ENCODE measurements at places on chromosomes 1 and 21.

DNA sequence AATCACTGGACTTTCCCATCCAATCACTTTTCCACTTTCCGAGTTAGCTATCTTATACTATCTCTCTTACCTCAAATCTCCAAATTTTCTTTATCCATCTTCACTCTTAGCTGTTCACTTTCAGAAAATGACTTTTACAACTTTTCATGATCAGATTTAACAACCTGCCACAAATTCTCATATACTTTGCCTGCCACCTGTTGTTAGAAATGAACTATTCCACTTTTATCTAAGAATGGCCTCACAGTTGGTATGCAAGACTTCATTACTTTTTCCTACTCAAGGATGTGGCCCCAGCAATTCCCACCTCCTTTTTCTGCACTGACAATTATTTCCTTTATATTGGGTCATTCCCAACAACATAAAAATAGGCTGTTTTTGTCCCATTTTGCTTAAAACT lies 93.6 kb upstream of the DEPDC1 start:
- no peak for DNase-seq

DNA sequence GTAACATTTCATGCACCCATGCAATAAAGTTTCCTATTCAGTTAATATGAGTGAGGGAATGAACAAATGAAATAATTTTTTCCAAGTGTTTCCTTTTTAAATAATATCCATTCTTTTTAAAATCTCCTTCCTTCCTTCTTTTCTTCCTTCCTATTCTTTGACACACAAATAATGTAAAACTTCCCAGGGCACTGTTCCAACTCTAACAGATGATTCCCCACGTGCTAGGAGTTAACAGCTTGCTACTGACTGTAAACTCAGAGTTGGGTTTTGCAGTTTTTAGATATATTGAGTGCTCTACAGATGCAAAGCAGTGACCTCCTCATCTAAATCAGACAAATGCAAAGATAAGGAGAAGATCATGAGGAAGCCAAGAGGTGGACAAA lies 54.0 kb upstream of the POU2F1 start:
- no peak for DNase-seq

GRCh38 chr1:71295350-71295749 lies 214.5 kb upstream of the ZRANB2 start:
- no peak for DNase-seq

DNA sequence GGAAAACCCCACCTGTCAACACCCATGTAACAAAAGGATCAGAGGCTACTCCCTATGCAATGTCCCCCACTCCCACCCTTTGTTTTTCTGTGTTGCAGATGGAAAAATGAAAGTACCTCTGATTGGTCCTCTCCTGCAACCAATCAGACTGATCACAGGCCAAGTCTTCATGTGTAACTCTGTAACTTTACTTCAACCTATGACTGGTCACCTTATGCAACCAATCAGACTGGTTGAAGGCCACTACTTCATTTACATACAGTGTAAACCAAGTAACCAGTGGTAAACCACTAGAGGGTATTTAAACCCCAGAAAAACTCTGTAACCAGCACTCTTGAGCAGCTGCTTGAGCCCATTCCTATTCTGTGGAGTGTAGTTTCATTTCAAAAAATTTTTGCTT lies 266.3 kb upstream of the OLFM3 start:
- DNase-seq = no peak

DNA sequence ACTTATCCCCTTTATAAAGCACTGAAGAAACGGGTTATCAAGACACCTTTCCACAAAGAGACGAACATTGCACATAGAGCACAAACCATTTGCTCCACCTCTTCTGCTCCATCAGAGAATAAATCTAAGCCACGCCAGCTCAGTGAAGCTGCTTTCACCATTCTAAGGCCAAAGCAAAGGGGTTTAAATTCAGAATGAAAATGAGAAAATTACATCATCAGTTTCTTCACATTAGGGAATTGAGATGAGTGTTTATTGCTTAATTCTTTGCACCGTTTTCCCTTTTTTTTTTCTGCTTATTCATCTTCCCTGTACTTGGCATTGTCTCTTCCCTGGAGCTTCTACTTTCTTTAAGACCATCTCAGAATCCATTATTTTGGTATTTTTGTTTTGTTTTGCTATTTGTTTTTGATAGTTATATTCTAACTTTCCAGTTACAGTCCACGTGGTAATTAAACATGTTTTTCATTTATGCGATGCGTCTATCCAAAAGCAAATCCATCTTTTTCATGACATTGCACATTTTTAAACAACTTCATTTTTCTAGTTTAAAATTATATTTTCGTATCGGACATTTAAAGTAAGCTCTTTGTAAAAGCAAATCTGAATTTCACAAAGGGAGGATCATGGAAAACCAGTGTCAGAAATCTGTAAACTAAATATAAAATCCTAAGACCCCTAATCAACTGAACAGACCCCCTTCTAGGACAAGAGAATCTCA lies 1.9 kb upstream of the OR2T34 start:
- no peak for DNase-seq

DNA sequence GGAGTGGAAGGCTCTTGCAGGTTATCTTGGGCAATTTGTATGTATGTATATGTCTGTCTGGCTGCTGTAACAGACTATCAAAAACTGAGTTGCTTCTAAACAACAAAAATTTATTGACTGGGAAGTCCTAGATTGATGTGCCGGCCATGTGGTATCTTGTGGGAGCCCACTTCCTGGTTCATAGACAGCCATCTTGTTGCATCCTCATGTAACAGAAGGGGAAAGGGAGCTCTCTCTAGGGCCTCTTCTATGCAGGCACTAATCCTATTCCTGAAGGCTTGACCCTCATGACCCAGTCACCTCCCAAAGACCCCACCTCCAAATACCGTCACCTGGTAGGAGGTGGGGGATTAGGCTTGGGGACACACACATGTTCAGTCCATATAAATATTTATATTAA lies 9.2 kb downstream of the GIPC2 start:
- DNase-seq = no peak

GRCh38 chr21:36517366-36518075 lies 37.6 kb upstream of the CLDN14 start:
- DNase-seq = no peak

DNA sequence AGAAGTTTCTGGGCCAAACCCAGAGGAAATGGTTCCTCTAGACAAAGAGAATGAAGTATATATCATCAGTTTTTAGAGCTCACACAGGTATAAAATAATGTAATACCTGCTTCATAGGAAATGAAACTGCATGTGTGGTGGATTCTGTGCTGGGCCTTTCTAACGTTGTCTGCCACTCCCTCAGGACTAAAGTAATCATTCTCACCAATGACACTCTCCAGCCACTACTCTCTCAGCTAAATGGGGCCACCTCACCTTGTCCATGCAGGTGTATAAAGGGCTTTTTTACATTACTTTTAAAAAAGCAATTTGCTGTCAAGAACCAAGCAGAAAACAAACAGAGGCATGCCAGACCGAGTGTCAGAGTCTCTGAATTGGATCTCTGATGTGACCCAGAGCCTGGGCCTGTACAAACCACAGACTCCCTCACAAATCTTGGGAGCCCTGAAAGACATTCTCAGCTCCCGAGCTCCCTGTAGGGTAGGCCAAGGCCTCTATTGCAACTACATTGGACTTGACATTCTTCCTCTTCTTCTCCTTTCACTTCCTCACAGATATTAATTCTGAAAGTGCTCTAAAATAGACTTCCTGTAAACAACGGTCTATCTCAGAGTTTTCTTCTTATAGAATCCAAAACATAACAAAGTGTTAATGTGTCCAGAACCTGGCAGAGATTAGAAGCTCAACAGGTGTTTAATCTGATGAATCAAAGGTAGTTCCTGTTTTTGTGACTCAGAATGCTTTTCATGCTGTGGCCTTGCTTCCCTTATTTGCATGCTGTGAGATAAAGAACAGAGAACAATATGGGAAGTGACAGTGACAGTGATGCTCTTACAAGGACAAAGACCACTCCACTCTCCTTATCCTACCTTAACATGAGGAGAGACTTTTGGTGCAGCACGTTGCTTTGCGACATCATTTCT lies 8.6 kb downstream of the AIM2 start:
- no peak for DNase-seq

GRCh38 chr1:151534662-151535278 lies 5.3 kb upstream of the TUFT1 start:
- peak; percentile 68 for DNase-seq

DNA sequence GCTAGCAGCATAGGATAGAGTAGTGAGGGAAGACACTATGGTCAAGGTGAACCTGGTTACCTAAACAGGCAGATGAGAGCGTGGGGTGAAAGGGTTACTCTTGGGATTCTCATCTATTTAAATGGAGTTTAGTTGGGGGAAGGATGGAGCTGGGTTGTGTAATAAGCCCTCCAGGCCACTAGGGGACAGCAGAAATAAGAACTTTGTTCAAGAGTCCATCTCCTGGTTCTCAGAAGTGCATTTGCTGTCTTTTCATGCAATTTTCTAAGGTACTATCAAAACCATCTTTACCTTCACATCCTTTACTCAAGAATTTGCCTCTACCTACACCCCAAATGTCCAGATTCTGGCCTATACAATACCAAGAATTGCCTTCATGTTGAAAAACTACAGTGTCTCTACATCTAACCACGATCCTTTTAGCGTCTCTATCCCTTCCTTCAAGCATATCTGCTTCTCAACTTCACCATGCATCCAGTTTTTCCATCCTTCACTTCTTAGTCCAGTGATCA lies 28.0 kb downstream of the SLAMF1 start:
- DNase-seq = no peak

GRCh38 chr1:78009276-78009675 lies 4.5 kb downstream of the DNAJB4 start:
- peak; percentile 60 for DNase-seq

- DNase-seq = peak; percentile 67
Measured at GRCh38 chr1:193406901-193407300, 220.5 kb upstream of the B3GALT2 start.

- no peak for DNase-seq
Measured at GRCh38 chr1:110249256-110249655, 39.1 kb downstream of the KCNC4 start.

DNA sequence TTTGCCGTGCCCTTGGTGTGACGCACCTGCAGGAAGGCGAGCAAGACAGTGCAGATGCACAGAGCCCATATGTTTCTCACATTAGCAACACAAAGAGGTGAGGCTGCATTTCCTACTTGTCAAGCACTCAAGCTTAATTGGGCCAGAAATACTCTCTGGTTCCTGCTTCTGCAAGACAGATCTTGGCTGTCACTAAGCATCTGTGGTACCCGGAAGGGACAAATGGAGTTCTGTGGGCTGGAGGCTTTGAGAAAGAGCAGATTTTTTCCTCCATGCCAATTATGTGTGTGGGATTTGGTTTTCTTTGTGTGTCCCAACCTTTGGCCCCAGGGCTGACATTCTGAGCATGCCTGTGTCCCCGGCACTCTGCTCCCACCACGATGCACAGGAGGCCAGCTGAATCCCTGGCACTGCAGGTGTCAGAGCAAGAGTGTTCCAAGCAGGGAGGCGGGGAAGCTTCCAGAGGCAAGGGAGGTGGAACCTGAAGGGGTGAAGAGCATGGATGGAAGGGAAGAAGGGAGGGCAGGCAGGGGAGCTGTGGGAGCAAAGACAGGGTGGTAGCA lies 52.0 kb upstream of the STUM start:
- DNase-seq = no peak

- DNase-seq = no peak
Measured at GRCh38 chr1:24955161-24955560, 25.1 kb upstream of the RUNX3 start.

- no peak for DNase-seq
Measured at GRCh38 chr1:25451908-25452307, 21.2 kb downstream of the MACO1 start.

DNA sequence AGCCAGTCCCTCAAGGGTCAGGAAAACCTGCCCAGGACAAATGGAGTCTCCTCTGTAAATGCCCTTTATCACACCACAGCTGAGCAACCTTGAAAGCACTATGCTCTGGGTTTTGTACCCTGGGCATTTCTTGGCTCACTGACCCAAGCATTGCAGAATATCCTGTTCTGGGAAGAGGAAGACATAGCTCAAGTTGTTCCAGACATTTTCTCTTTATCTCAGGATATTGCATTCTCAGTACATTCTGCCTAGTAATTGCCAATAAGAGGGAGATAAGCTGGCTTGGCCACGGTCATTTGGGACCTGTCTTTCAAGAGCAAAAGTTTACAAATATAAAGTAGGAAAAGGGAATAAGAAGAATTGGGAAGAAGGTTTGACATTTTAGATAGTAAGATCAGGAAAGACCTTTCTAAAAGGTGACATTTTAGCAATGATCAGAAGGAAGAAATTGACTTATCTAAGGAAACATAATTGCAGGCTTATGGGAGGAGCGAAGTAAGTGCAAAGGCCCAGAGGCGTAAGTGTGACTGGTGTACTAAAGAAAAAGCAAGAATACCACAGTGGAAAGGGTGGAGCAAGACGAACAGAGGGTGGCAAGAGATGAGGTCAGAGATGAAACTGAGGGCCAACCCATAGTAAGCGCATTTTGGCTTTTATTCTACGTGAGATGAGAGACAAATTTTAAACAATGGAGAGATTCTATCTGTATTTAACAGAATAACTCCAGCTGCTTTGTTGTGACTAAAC lies 394.0 kb upstream of the CXADR start:
- DNase-seq = no peak

GRCh38 chr21:30268608-30269197 lies 14.0 kb downstream of the KRTAP24-1 start:
- no peak for DNase-seq

DNA sequence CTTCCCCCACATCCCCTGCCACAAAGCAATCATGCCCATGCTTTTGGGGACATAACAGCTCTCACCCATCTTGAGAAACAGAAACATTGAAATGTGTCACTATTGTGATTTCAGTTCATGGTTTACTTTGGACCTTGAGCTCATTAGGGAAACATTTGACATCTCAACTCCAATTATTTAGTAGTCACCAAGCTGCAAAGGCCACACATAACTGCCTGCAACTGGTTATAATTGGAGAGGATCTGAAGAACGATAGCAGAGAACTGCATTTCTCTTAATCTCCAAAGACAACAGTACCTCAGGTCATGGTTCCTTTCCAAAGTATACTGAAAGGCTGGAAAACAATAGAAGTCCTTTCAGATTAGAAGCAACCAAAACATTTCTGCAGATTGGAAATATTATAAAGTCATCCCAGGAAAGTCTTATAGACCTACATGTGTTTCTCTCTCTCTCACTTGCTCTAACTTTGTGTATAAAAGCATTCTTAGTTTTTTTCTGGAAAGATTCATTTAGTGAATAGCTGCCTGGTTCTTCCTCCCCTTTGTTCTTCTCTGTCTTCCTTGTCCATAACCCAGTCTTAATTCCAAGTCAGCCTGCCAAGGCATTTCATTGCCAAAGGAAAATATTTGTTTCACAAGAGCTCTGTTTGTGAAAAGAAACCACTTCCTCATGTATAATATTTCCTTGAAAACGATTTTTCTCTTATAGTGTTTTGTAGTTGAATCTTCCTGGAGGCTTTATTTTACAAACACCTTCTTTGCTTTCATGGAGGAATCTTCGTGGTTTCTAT lies 426.8 kb downstream of the ADGRL2 start:
- peak; percentile 24 for DNase-seq

Measured in LHCN-M2 (cell line).